ENCODE measurements at places on chromosomes 5 and 9.

DNA sequence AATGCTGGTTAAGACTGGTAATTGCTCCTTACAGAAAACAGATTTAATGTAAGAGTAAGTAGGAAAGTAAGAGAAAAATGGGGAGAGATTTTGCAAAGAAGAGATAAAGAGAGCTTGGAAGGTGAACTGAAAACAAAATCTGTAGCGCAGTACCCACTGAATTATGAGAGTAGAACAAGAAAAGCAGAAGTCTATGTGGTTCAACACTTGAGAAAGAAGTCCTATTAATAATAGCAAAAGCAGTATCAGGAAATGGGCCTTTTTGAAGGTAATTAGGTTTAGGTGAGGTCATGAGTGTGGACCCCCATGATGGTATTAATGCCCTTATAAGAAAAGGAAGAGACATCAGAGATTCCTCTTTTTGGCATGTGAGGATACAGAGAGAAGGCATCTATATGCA lies 460.6 kb downstream of the CETN3 start:
- DNase-seq = no peak

- DNase-seq = no peak
Measured at GRCh38 chr9:34956648-34957047, 1.4 kb upstream of the PHF24 start.

- DNase-seq = no peak
Measured at GRCh38 chr5:10481241-10481935, 39.7 kb downstream of the ROPN1L start.

DNA sequence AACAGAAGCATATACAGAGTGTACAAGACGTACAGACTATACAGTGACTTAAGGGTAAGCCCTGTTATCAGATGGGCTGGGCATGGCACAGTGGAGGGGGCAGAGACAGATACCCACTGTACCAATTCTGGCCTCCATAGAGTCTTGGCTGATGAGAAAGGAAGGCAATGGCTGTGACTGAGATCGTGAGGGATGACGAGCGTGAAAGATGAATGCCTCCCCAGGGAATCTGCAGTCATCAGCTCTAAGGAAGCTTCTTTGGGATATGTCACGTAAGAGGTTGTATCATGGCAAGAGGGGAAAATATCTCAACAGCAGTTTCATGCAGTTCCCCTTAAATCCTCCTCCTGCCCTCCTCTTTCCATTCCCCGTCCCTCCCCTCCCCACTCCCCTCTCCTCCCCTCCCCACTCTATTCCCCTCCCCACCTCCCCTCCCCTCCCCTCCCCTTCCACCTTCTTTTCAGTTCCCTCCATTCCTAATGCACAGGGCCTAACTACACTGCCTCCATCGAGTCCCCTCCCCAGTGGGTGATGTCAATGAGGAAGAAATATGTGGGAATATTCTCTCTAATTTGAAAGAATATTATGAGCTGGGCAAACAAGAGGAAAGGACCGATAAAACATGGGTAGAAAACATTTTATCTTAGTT lies 226.4 kb upstream of the DAP start:
- no peak for DNase-seq

GRCh38 chr5:142938266-142938880 lies 168.2 kb downstream of the ARHGAP26 start:
- DNase-seq = no peak

DNA sequence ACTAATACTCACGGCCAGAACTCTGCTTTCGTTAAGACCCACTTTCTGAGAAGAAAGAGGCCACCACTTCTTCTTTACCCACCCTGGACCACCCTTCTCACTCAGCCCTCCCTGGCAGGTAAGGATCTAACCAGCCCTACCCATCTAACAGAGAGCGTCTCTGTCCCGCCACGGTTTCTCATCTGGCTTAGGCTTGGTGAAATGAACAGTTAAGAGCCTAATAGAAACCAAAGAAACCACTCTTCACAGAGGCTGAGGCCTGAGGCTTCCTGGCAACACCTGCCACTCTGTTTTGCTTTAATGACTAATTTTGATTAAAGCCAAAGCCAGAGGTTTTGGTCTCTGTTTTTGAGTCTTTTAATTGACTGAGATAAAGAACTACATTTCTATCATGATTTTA lies 354.1 kb upstream of the SLC30A5 start:
- no peak for DNase-seq

DNA sequence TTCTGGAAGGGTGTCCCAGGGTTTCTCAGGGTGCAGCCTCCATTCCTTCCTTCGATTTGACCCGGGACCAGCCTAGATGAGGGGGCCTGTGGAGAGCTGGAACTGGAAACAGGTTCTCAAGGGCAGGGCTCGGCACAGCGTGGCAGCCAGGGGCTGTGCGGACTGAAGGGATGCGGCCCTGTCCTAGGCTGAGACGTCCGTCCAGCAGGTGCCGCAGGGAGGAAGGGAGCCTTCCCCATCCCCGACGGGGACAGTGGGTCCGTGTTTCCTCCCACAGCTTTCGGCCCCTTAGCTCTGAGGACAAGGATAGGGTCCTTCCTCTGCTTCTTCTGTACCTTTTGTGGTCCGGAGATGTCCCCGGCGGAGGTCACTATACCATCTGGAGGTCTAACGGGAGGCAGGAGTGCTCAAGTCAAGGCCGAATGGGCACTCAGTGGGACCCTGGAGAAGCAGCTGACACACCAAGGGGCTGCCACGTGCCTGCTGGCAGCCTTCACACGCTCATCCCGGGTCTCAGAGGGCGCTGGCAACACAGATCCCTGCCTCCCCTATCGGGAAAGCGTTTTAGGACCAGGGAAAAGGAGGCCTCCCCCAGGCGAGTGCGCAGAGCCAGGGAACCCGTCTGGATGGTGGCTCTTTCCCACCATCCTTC lies 49.9 kb downstream of the USP20 start:
- no peak for DNase-seq

- no peak for DNase-seq
Measured at GRCh38 chr9:82021198-82021597, 32.6 kb downstream of the SPATA31D1 start.

DNA sequence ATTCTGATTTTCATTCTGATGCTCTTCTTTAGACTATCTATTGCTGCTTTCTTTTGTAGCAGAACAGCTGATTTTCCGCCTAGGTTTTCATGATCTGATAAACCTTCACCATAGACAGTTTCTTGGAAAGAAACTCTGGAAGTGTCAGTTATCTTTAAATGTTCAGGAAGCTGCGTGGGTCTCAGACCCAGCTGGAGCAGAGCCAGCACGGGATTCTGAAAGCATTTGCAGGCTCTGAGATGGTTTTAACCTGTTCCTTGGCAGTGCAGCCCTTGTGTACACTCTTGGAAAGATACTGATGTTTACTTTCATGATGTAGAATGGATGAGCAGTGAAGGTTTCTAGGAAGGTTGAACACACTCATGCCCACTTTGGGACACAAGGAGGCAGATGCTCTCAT lies 178.0 kb upstream of the DMRT1 start:
- no peak for DNase-seq

DNA sequence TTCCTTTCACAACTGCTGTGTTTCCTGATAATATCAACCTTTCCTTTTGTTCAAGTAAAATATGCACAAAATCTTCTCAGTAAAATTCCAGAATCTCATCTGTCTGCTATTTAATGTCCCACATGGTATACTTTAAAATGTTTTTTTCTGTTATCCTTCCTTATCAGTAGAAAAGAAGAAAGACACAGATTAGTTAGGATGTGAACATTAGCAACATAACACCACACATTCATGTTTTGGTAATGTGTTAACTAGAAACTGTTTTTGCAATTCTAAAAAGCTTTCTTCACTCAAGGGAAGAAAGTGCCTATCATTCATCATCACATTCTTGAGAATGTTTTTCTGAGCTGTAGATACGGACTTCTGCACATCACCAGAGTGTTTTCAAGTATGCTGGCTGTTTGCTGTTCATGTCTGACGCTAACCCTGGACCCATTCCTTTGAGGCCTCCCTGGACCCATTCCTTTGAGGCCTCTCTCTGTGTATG lies 10.5 kb upstream of the ARSB start:
- DNase-seq = no peak

GRCh38 chr9:8486095-8486494 lies 686.5 kb upstream of the DMAC1 start:
- no peak for DNase-seq

DNA sequence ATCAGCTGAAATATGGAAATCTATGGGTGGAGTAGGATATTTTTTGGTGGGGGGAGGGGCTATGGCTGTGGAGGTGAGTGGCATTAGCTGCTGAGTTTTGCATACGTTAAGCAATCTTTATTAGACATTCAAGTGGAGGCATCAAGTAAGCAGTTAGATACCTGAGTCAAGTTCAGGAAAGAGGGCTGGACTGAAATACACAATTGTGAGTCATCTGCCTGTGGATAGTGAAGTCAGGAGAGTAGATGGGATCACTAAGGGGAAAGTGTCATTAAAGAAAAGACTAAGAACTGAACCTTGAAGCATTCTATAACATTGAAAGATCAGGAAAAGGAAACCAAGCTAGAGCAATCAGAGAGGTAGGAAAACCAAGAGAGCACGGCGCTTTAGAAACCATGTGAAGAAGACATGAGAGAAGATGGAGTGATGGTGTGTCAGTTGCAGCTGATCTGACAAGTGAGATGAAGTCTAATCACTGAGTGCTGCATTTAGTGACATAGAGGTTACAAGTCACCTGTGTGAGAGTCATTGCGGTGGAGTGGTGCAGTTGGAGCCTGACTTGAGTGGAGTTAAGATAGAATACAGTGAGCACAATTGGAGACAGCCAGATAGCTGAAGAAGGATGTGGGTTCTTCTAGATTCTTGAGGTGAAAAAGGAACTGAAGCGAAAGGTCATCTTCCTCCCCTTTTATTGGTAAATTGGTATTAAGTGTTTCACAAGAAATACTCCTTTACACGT lies 88.7 kb downstream of the PIP5K1B start:
- DNase-seq = no peak

DNA sequence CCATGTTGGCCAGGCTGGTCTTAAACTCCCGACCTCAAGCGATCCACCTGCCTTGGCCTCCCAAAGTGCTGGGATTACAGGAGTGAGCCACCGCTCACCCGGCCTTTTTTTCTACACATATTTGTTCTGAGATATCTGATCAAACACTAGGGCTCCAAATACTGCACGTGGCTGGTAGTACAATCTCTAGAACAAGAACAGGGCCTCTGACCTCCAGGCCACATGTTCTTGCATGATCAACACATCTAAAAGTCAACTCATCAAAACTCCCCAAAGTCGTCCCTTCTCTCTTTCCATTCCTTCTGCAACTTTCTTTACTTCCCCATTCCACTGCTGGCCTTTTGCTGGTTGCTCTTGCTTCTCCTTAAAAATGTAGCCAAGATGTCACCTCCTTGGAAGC lies 113.3 kb upstream of the LHFPL2 start:
- no peak for DNase-seq

DNA sequence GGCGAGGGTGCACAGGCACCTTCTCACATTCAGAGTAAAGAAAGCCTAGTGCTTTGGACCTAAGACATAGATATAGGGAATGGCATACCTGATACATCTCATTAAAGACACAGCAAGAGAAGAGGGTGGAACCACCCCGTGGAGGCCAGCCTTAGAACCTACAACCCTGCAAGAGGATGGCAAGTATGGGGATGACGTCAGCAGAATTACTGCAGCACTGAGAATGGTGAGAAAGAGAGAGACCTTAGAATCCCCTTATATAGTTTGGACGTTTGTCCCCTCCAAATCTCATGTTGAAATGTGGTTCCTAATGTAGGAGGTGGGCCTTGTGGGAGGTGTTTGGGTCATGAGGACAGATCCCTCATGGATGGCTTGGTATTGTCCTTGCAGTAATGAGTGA lies 28.2 kb upstream of the ADCY2 start:
- no peak for DNase-seq

- DNase-seq = peak; percentile 1
Measured at GRCh38 chr5:179732918-179733771, 523 bp downstream of the MAML1 start.

DNA sequence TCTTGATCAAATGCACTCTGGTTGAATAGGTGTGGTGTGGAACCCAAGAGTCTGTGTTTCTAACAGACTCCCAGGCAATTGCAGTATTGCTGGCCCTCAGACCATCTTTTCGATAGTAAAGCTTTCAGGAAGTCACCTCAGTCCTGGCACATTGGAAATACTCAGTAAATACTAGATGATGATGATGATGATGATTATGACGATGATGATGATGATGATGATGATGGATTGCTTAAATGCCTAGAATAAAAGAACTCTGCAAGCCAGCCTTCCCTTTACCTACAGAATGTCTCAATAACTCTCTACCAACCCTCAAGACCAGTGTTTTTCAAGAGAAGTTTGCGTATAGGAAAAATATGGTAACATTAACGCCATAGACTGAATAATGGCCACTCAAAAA lies 268.0 kb downstream of the DNAH5 start:
- no peak for DNase-seq

GRCh38 chr9:125701351-125701750 lies 5.7 kb downstream of the MAPKAP1 start:
- DNase-seq = no peak

GRCh38 chr5:177361418-177362291 lies 3.9 kb downstream of the RGS14 start:
- DNase-seq = no peak

DNA sequence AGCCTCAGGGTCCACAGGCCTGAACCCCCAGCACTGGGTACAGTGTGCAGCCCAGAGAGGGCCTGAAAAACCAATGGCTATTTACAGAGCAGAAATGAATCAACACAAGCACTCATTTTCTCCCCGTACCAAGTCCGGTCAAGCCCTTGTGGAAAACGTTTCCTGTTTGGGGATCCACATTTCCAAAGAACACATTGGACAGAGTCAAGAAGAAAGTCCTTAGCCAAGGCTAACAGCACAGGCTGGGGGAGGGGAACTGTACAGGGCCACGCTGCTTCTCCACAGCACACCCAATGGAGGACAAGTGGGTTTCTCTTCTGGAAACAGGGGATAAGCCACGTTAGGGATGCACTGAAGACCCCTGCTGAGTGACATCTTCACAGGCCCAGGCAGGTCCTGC lies 62.3 kb downstream of the NSUN2 start:
- no peak for DNase-seq

DNA sequence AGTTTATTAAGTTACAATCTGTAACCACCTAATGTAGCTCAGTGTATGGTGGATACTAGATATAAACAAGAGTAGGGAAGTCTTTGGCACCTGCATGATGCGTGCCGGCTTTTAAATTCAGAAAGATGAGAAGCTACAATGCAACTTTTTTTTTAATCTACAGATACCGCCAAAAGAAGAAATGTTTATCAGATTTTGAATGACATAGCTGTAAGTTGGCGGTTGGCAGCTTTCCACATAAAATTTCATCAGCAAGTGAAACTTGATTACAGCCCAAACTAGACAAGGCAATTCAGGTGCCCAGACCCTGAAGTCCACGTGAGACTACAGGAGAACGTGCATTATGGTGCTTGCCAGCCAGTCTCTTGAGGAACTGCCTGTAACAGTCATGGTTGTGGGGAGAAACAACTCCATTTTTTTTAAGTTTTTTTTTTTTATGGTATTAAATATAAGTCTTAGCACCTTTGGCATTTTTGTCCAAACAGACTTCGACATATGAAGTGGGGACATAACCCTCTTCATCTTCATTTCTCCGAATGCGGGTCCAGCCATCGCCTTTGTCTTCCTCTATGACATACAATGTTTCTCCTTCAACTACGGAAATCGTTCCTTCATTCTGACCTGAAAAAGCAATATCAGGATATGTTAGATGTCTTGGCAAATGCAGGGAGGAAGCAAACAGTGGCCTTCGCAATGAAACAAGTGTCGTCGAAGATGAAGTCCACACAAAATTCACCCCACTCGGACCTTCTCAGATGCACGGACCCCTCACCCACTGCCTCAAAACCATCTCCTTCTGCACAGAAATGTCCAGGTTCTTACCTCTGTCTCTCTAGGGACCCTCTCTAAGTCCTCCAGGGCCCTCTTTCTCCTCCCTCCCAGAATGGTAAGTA lies 60.4 kb downstream of the USP20 start:
- DNase-seq = no peak

- no peak for DNase-seq
Measured at GRCh38 chr5:75498208-75498777, 13.1 kb downstream of the CERT1 start.
